ENCODE measurements at places on chromosomes 11 and 22. TPM values are rescaled to one million over a fixed set of nuclear protein-coding genes. Genes with fewer than 3 reads are reported as not detected.

The SCGB1D4 gene
- total RNA-seq: not detected

The SLC6A5 gene
- not detected for total RNA-seq

The FERMT3 gene
- 102 TPM for total RNA-seq

The ZMAT5 gene
- total RNA-seq: 23.7 TPM

The P2RY2 gene
- total RNA-seq: 13.0 TPM

The KCNQ1 gene
- total RNA-seq: 15.4 TPM

The MMP26 gene
- not detected for total RNA-seq

The CST6 gene
- 7.1 TPM for total RNA-seq

The SLC29A2 gene
- total RNA-seq: 19.4 TPM

The PLAAT4 gene
- total RNA-seq: 49.7 TPM

The NRGN gene
- 117 TPM for total RNA-seq

The PLEKHB1 gene
- 38.8 TPM for total RNA-seq

The IFITM1 gene
- total RNA-seq: 104 TPM

The PVALB gene
- 2.4 TPM for total RNA-seq

The ADM2 gene
- 5.7 TPM for total RNA-seq

The NXPE4 gene
- not detected for total RNA-seq

The C22orf31 gene
- not detected for total RNA-seq

The OR8D4 gene
- not detected for total RNA-seq

The GAL3ST3 gene
- total RNA-seq: not detected

The TMEM184B gene
- 82.4 TPM for total RNA-seq

The HTR3B gene
- total RNA-seq: not detected

The PGA3 gene
- total RNA-seq: not detected

The HEPHL1 gene
- not detected for total RNA-seq

The UPK3A gene
- total RNA-seq: not detected

The ASPHD2 gene
- total RNA-seq: 1.4 TPM

The CSF2RB gene
- 14.3 TPM for total RNA-seq

The DGCR6L gene
- total RNA-seq: 38.7 TPM

The PGR gene
- total RNA-seq: 2.5 TPM

The CDC45 gene
- total RNA-seq: 4.0 TPM

The FBLN1 gene
- 357 TPM for total RNA-seq
